Neural progenitor cell (in vitro differentiated cells): ENCODE measurements at places on chromosomes 11 and 22.

- DNase-seq = no peak
Observed at GRCh38 chr11:17812091-17812864, 77.7 kb downstream of the KCNC1 start.

DNA sequence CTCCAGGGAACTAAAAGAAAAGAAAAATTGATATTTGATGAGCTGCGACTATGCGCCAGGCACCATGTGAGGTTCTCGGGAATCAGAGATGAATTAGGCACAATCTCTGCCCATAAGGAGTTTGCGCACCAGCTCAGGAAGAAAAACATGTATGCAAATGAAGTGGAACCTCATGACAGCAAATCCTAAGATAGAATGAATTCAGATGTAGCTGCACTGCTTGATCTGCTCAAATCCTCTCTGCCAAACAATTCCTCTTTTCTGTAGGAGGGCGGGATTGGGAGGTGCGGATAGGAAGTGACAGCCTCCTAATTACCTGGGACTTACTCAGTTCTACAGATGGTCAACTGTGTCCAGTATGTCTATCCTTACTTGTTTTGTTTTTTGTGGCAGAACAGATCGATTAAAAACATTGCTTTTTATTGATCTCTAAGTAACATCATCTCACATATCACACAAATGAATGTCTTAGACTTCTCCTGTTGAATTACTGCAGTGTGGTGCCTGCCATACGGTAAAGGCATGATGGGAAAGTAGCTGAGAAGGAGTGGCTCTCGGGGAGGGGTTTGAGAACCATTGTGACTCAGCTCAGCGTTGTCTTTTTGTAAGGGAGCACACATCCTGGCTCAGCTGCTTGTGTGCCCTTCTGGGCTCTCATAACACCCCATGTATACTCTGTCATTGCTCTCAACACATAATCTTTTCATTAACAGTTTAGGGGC is 13.9 kb downstream of the CRTAM start:
- DNase-seq = no peak

DNA sequence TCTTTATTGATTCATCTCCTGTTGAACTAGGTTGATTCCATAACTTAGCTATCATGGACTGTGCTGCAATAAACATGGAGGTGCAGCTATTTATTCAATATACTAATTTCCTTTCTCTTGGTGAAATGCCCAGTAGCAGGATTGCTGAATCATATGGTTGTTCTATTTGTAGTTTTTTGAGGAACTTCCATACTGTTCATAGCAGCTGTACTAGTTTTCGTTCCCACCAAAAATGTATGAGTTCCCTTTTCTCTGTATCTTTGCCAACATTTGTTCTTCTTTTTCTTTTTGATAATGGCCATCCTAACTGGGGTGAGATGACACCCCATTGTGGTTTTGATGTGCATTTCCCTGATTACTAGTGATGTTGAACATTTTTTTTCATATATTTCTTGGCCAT is 87.2 kb upstream of the NAV2 start:
- DNase-seq = no peak

GRCh38 chr11:40360206-40360798 is 1099.2 kb downstream of the LRRC4C start:
- DNase-seq = no peak

DNA sequence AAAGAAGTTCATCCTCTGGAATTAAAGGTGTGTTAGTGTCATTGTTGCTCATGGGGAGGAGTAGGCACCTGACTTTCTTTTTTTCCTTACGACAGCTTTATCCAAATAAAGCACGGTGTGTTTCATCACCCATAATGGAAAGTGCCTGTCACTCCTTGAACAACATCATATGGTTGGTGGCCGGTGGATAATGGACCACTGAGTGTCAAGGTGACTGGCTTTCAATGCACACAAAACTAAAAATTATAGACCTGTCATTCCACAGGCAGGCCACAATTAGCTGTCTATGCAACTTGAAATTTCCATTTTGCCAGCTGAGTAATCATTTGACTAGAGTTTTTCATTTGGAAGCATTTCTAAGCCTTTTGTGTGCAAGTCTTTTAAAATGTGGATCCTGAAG is 45.0 kb upstream of the MPPED2 start:
- no peak for DNase-seq

GRCh38 chr11:96014217-96014616 is 90.3 kb upstream of the MTMR2 start:
- DNase-seq = no peak
